ENCODE measurements at places on chromosomes 16 and 17.

- no peak for DNase-seq
These were observed 17.7 kb downstream of the SLC16A3 start for GRCh38 chr17:82246365-82247181.

- no peak for DNase-seq
These were observed 77.0 kb upstream of the CCL2 start for GRCh38 chr17:34178092-34178491.

- DNase-seq: no peak
These were observed 11.4 kb upstream of the MAP2K3 start for GRCh38 chr17:21272881-21273792.

DNA sequence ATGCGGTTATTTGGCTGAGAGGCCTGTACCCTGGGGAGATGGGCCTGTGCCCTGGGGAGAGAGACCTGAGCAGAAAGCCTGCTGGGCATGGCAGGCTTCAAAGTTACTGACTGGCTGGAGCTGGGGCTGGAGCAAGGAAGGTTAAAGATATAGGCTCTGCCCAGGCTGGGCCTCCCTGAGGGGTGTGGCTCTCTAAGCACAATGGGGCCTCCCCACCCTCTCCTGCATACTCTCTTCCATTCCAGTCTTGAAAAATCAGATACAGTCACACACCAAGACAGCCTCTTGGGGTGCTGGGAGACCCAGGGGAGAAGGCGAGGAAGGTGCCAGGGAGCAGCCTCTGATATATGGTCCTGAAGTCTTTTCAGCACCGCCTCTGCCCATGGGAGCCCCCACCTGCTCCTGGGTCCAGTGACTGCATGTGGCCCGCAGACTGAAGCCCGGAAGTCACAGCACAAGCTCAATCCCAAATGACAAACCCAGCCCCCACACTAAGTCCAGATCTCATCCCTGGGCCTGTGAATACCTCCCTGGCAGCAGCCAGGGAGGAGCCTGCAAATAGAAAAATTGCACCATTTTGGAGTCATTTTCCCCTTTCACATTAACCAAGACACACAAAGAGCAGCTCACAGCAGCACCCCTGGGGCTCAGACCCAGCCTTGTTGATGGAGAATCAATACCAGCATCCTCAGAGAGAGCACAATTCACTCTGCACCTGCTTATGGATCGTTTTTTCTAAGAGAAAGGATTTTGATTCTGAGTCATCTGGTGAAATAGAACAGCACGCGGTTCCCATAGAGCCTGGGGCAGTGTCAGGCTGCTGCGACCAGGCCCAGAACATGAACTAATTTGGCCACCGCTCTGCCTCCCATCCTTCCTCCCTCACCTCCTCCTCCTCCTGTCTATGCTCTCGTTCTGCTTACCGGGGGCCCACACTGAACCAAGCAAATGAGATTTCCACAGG is 25.6 kb upstream of the CACNG1 start:
- no peak for DNase-seq

DNA sequence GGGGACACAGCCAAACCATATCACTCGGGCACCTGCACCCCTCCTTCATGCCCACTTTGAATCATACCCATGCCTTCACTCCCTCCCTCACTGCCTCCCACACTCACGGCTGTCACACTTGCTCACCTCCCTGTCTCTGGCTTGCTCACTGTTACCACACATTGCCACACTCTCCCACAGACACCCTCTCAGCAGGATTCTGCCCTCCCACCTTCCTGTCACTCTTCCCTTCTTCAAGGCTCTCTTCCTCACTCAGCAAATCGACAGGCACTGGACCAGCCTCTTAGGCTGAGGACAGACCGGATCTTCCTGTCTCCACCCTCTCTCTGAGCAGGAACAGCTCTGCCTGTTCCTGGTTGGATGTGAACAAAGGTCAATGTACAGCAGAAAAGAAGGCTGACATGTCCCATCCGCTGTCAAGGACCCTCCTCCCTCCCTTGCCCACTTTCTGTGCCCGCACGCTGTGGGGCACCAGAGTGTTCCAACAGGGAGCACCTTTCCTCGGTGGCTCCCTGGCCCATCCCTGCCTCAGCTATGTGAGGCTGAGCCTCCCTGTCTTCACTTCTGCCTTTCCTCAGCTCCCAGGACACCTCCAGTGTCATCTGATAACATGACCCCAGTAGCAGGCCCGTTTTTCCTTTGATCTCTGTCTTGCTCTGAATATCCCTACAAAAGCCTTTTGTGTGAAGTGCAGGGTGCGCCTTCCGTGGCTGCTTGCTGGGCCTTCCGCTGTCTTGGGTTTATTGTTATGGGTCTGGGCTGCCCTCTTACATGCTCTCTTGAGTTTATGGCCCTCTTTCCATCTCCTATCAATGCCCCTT is 47.0 kb downstream of the CCDC182 start:
- no peak for DNase-seq

- DNase-seq: no peak
These were observed 6.4 kb downstream of the FA2H start for GRCh38 chr16:74768239-74768638.

- DNase-seq: no peak
These were observed 9.6 kb downstream of the ITGAD start for GRCh38 chr16:31402687-31403086.

DNA sequence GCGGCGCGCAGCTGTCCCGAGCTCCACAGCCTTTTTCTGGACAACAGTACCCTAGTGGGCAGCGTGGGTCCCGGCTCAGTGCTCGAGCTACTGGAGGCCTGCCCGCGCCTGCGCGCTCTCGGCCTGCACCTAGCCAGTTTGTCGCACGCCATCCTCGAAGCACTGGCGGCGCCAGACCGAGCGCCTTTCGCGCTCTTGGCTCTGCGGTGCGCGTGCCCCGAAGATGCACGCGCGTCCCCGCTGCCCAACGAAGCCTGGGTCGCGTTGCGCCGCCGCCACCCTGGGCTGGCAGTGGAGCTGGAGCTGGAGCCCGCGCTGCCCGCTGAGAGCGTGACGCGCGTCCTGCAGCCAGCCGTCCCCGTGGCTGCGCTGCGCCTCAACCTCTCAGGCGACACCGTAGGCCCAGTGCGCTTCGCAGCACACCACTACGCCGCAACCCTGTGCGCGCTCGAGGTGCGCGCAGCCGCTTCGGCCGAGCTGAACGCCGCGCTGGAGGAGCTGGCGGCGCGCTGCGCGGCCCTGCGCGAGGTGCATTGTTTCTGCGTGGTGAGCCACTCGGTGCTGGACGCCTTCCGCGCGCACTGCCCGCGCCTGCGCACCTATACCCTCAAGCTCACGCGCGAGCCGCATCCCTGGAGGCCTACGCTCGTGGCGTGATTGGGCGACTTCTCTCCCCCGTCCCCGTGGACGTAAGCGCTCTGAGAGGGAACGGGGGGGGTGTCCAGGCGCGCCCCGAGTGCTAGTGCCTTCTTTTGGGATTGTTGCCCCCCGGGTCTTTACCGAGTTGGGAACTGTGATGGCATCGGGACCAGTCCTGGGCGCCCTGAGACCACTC is 1.2 kb upstream of the HSF4 start:
- no peak for DNase-seq

DNA sequence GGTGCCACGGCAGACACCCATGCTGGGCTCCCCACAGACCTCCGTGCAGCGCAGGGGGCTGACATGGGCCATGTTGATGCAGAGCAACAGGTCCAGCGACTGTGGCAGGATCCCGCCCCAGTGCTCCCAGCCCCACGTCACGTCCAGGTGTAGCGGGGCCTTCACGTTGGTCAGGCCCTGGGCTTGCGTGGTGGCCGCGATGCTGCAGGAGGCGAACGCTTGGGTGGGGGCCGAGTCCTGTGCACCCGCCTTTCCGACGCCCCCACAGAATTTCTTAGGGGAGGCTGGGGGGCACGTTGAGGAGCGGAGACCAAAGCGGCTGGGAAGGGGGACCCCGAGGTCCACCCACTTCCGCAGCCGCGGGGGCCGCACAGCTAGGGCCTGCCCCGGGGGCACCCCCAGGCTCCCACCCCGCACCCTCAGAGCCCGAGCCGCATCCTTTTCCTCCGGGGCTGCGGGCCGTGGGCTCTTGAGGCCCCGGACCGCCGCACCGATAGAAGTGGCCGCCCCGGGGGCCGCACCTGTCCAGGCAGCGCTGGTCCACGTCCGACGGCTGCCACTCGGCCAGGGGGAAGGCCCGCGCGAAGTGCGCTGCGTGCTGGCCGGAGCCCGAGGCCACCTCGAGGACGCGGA is 416 bp downstream of the METTL26 start:
- DNase-seq: no peak

- no peak for DNase-seq
These were observed 69.0 kb downstream of the CNTNAP4 start for GRCh38 chr16:76346210-76346609.

GRCh38 chr16:54286090-54286365 is 559 bp downstream of the IRX3 start:
- no peak for DNase-seq

DNA sequence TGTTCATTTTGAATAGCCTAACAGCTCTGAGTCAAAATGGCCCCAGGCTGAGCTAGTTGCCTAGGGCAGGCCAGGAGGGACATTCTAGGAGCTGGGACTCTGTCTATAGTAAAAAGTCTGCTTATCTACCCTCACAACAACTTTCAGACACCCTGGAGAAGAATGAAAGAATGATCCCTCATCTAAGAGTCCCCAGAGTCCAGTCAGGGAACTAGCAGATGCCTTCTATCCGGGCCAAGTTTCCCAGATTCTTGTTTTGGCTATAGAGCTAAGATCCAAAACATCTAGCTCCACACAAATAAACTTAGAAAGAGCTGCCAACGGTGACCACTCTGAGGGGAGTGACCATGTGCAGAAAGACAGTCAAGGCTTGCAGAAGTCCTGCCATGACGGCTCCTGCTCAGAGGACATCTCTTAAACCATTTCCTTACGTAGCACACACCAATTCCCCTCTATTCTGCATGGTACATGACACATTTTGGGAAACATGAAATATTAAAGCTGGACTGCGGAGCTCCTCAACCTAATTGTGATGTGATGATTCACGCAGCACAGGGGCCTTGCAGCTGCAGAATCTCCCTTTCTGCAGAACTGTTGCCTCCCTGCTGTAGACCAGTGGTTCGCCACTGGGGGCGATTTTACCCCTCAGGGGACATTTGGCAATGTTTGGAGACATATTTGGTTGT is 24.2 kb downstream of the FAM20A start:
- DNase-seq: no peak

GRCh38 chr17:37312137-37312923 is 63.5 kb upstream of the C17orf78 start:
- no peak for DNase-seq

DNA sequence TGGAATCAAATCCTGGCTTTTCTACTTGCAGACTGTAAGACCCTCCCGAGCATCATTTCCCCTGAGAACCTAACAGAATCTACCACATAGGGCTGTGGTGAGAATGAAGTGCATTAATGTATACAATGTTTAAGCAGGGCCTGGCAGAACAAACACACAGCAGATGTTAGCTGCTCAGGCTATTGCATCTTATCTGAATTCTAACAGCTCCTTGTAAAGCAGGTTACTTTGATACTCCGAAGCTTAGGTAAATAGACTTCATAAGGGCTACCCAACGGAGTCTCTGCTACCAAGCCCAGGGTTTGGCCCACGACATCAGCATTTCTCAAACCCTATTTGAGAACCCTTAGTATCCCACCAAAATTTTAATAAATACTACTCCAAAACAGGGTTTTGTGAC is 24.4 kb upstream of the NOS2 start:
- no peak for DNase-seq

- no peak for DNase-seq
These were observed 82.0 kb downstream of the MRM1 start for GRCh38 chr17:36683387-36683786.

- DNase-seq: no peak
These were observed 63.2 kb downstream of the IQCK start for GRCh38 chr16:19781226-19781625.

GRCh38 chr16:57169327-57169726 is 16.5 kb downstream of the PSME3IP1 start:
- no peak for DNase-seq

DNA sequence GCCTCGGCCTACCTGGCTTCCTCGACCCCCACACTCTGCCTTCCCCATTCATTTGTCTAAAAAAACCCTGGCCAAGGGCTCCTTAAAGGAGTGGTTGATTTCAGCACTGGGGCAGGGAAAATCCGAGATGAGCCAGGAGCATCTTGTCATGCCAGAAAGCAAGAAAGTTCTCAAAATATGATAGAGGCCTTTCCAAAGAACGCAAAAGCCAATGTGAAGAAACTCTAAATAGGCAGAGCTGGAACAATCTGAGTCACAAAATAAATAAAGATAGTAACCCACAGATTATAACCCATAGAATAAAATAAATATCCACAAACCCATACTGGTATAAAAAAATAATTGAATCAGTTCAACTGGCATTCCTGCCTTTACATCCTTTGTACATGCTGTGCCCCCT is 192.3 kb upstream of the SALL1 start:
- no peak for DNase-seq

GRCh38 chr17:13917634-13918033 is 151.7 kb upstream of the COX10 start:
- DNase-seq: no peak

DNA sequence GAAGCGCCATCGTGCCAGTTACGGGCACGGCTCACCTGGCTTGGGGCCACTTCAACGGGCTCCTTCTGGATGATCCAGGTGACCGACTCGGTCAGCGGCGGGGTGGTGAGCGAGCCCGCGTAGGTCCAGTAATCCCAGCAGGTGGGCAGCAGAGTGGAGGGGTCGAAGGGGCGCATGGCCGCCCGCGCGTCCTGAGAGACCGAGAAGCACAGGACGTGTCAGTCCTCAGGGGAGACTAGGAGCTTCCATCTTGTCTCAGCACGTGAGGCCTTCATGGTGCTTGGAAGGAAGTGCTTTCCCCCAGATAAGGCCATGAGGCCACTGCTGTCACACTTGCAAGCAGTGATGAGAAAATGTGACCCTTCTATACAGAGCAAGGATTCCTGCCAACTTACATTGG is 22.5 kb upstream of the SLC7A5 start:
- DNase-seq: no peak

- DNase-seq: no peak
These were observed 49.1 kb downstream of the STAT5A start for GRCh38 chr17:42337442-42337841.

- no peak for DNase-seq
These were observed 9.2 kb upstream of the CCL22 start for GRCh38 chr16:57349212-57350031.

DNA sequence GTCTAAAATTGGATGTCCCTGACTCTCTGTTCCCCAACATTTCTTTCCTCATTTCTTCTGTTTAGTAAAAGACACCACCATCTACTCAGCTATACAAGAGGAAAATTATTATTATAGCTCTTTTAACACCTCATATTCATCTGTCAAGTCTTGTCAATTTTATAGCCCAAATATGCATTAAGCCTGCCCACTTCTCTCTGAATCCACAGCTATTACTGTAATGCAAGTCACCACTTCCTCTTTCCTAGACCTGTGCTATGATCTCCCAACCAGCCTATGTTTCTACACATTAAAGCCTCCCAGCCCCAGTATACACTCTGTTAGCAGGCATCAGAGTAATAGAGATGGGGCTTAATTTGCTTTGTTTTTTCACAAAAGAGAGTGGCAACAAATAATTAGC is 252.9 kb downstream of the GRIN2A start:
- DNase-seq: no peak

GRCh38 chr17:27413792-27414191 is 42.5 kb upstream of the KSR1 start:
- DNase-seq: no peak

- DNase-seq: no peak
These were observed 20.7 kb upstream of the PLCG2 start for GRCh38 chr16:81758376-81758775.

GRCh38 chr16:7689234-7689633 is 356.6 kb downstream of the RBFOX1 start:
- no peak for DNase-seq

GRCh38 chr17:59798111-59798510 is 90.7 kb downstream of the VMP1 start:
- no peak for DNase-seq
